ENCODE measurements at places on chromosomes 7 and 10. TPM values are rescaled to one million over a fixed set of nuclear protein-coding genes. Genes with fewer than 3 reads are reported as not detected.

The ADCYAP1R1 gene
- 1.2 TPM for polyA plus RNA-seq

GRCh38 chr10:34766266-34766600, 48.9 kb downstream of the PARD3 start:
- DNase-seq: no peak

The ANKRD61 gene
- polyA plus RNA-seq: 1.5 TPM

DNA sequence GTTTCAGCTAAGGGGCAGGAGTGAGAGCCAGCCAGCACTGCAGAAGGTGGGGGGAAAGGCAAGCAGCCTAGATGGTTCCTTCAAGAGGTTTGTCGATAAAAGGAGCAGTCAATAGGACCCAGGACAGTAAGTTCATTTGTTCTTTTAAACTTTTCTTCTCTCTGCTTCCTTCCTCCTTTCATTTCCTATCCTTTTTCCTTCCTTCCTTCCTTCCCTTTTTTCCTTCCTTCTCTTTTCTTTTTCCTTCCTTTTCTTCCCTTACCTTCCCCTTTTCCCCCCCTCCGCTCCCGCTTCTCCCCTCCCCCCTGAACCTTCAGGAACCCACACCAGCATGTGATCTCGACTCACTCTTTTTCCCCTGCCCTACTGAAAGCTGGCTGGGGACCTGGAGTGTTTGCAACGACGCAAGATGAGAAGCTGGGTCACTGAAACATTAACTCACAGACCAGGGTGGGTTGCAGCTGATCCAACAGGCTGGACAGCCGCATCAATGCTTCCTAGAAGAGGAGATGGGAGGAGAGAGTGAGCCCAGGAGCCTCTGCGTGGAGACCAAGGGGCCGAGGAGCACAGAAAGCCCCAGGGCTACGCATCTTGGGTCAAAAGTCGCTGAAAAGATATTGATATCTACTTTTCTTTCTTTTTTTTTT, 103.4 kb upstream of the SDK1 start:
- DNase-seq: no peak

The HOXA4 gene
- polyA plus RNA-seq: 23.4 TPM

DNA sequence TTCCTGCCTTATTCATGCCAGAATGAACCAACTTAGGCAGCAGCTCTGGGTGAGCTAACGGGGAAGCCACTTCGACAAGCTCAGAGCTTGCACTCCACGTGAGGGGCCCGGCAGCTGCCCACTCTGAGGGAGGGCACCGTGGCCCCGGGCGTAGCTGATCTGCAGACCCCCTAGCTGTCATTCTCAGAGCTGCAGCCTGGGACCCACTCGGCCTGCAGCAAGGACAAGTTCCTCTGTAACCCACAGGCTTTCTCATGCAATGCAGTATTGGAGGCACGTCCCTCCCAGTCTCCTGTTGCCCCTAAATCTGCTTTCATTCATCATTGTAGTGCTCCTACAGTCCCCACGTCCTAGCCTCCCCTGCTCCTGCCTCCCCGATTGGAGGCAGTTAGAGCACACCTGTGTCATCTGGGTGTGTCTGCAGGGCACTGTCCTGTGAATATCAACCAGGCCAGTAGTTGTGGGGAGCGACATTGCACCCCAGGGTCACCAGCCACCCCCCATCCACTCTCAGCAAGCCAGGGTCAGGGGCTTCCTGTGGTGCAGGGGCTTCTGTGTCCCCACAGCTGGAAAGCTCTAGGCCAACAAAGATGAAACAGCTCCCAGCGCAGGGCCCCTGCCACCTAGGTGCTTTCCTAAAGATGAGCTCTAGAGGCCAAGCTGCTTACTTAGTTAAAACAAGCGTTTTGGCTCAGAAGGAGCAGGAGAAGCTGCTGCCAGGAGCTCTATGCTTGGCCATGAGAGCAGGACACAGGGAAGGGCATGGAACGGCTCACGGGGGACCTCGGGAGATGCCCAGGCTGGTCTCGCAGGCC, 333.6 kb downstream of the ADARB2 start:
- DNase-seq: no peak

The CYCS gene
- polyA plus RNA-seq: 211 TPM

Data from left renal pelvis (tissue), 4 donors.